ENCODE measurements at places on chromosomes 6 and 20.
A peak's percentile ranks its signal among the peaks of the same experiment; 100 is the strongest.

GRCh38 chr6:43575105-43575771, 600 bp downstream of the XPO5 start:
- DNase-seq, result no peak

GRCh38 chr6:74671558-74672025, 534.3 kb downstream of the COL12A1 start:
- DNase-seq, result no peak

- no peak for DNase-seq
These were observed 25.4 kb downstream of the UNC5CL start for GRCh38 chr6:41013466-41014153.

- no peak for DNase-seq
These were observed 39.7 kb downstream of the TAF4 start for GRCh38 chr20:62025832-62026563.

DNA sequence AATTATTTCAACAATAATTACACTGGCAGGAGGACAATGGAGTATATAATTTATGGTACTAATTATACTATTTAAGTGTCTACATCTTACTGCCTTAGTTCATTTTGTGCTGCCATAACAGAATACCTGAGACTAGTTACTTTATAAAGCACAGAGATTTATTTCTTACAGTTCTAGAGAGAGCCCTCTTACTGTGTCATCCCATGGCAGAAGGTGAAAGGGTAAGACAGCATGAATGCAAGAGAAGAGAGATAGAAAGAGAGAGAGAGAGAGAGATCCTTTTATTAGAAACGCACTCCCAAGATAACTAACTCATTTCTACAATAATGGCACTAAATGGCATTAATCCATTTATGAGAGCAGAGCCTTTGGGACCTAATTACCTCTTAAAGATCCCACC, 314.7 kb downstream of the EPM2A start:
- DNase-seq, result no peak

GRCh38 chr20:43727980-43728590, 1.3 kb upstream of the GTSF1L start:
- DNase-seq, result peak; percentile 61

GRCh38 chr6:137975188-137975940, 108.3 kb downstream of the TNFAIP3 start:
- DNase-seq, result peak; percentile 70

DNA sequence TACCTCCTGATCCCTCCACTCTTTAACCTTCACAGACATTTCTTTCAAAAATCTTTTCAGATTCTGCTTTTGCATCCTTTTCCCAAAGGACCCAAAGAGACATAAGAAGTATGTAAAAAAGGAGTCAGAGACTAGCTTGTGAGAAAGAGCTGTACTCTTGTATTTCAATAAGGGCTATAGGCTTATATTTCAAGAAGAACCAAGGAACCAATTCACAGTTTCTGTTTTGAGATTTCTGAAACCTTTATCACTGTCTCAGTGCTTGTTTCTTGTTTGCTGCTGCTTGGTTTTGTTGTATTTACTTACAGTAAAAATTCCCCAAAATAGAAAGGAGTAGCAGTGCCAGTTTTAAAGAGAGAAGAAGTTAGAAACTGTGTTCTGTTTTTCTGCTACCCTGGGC, 461.6 kb upstream of the ID4 start:
- no peak for DNase-seq

GRCh38 chr6:15395087-15395486, 149.2 kb downstream of the JARID2 start:
- DNase-seq, result no peak

DNA sequence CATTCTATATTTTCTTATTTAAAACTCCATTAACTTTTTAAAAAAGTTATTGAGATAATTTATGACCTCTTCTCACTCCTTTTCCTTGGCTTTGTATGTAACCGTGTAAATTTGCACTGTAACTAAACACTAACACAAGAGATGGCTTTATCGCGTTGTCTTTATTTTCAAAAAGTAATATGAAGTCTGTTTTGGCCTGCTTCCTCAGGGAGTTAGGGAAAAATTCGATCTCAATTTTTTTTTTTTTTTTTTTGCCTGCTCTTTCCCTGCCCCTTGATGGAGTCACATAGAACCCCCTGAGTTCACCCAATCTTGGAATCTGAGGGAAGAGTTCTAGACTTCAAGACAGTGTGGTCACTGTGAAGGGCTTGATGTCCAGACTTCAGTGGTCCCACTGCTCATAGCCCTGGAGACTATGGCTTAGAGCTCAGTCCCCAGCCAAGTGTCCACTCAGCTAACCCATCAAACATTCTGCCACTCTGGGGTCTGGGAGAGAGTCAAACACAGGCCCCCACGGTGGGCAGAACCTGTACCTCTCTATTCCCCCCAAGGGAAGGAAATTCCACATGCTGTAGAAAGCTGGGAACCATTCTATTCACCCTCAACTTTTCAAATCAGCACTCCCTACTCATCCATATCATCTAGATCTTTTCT, 15.7 kb upstream of the TBC1D22B start:
- DNase-seq, result no peak

DNA sequence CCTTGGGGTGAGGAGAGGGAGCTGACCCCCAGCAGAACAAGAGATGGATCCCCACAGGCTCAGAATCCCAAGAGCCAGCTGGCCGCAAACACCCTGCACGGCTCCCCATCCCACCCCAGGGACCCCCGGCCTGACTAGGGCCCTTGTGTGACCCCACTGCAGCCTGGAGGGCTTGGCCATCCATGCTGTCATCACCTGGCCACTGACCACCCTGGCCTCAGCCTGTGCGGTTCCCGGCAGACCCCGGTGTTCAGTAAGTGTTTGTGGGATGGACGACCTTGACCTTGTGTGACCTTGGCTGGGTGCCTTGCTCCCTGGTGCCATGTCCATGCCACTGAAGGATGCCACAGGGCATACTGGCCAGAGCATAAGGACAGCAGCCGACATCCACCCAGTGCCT, 328.3 kb downstream of the TAF4 start:
- DNase-seq, result no peak

Measured in CD4-positive, alpha-beta T cell treated with Interleukin-21 for 1 hour (primary cell).